Epithelial cell of esophagus (primary cell): ENCODE measurements at places on chromosomes 5 and 9.

GRCh38 chr9:29659014-29659413 is 2085.7 kb upstream of the C9orf72 start:
- no peak for DNase-seq

DNA sequence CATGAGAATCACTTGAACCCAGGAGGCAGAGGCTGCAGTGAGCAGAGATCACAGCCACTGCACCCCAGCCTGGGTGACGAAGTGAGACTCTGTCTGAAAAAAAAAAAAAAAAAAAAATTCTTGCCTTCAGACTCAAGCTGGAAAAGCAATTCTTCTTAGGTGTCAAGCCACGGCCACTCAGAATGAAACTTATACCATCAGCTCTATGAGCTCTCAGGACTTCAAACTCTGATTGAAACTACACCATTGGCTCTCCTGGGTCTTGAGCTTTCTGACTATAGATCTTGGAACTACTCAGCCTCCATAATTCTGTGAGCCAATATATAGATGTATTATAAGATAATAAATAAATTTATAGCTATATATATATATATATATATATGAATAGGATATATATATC is 12.9 kb upstream of the FGF10 start:
- DNase-seq = no peak

DNA sequence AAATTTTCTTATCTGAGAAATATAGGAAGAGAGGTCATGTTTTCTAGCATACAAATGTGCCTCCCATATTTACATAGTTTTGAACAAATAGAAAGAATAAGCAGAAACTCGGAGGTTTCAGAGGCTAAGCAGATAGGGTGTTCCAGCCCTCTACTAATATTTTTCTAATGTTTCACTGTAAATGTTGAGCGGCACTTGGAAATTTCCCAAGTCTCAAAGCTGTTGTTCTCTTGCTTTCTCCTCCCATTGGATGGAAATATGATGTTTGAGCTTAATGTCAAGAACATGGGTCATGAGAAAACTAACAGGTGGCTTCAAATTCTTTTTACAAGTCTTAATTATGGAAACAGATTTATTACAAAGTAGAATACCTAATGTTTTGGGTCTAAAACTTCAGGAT is 5.1 kb downstream of the SPINK1 start:
- DNase-seq = no peak

DNA sequence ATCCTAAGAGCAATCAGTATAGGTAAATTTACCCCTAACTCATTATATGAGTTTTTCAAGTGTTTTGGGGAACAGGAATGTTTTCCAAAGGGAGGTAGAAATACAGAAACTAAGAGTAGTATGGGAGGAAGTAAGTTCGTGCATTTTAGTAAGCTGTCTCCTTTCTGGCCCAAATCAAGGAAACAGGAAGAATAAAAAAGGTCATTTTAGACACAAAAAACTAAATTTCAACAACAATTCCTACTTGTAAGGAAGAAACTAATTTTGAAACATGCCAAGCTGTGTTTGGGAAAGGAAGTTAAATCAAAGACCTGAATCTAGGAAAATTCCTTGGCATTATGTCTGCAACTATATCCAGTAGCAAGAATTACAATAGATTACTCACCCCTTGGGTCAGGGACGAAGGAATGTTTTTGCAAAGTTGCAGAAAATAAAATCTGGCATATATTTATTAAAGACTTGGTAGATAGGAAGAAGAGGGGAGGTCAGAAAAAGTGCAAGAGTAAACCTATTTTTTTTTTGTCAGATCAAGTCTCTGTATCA is 6.5 kb upstream of the RPS6 start:
- no peak for DNase-seq

GRCh38 chr5:174418809-174419539 is 305.4 kb upstream of the MSX2 start:
- DNase-seq = no peak

- no peak for DNase-seq
These were observed 1.9 kb downstream of the PTPN3 start for GRCh38 chr9:109496218-109496617.

- DNase-seq = no peak
These were observed 95.1 kb upstream of the CCNG1 start for GRCh38 chr5:163342306-163342705.

DNA sequence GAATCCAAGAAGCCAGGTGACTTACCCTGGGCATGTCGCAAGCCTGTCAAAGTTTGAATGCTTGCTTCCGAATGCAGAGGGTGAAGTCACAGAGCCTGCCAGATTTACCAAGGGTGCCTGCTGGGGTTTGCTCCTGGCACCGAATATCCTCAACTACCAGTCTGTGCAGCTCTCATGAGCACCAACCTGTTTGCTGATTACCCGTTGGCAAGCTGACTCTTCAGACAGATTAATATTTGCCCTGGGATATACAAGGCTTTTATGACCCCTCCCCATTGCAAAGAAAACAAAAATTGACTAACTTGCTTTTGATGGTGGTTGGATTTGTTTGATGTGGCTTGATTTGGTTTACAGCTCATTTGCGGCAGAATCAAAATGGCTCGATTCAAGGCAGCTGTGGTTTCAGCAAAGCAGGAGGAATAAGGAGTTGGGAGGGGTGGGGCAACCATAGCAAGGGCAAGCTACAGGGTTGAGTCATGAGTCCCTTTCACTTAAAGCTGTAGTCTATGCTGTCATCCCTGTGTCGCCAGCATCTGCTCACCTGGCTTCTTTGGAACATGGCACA is 82.3 kb upstream of the AGXT2 start:
- peak; percentile 26 for DNase-seq

GRCh38 chr5:33662722-33663427 is 222.1 kb downstream of the TARS1 start:
- DNase-seq = no peak

DNA sequence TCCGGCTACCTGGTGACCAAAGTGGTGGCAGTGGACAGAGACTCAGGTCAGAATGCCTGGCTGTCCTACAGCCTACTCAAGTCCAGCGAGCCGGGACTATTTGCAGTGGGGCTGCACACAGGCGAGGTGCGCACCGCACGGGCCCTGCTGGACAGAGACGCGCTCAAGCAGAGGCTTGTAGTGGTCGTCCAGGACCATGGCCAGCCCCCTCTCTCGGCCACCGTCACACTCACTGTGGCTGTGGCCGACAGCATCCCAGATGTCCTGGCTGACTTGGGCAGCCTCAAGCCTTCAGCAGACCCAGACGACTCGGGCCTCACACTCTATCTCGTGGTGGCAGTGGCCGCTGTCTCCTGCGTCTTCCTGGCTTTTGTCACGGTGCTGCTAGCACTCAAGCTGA is 2.1 kb downstream of the PCDHGA4 start:
- no peak for DNase-seq

- peak; percentile 44 for DNase-seq
These were observed 15.9 kb upstream of the PFDN1 start for GRCh38 chr5:140318792-140319191.

GRCh38 chr5:52727020-52727419 is 60.7 kb upstream of the ITGA1 start:
- DNase-seq = peak; percentile 8

DNA sequence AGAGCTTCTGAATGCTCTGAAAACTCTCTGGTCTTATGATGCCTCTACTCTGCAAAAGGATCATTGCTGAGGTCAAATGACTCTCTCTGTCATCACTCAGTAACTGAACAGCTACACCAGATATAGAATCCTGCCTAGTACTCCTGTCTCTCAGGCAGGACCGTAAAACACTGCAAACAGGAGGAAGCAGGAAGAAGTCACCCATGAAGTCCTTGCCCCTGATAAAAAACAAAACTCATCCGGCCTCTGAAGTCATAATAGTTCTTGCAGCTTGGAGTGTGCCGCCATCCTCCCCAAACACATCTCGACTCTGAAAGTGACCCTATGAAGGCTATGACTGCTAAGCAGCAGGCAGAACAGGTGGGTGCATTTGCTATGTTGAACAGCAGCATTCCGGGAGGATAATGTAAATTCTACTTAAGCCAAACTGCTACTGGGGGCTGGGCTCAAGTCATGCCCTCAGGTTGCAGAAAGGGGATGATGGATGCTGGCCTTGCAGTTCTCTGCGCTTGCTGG is 81.9 kb upstream of the FAM169A start:
- DNase-seq = no peak

GRCh38 chr5:125142458-125142857 is 396.0 kb upstream of the ZNF608 start:
- DNase-seq = peak; percentile 32

GRCh38 chr5:160198841-160199409 is 30.4 kb upstream of the FABP6 start:
- DNase-seq = no peak

DNA sequence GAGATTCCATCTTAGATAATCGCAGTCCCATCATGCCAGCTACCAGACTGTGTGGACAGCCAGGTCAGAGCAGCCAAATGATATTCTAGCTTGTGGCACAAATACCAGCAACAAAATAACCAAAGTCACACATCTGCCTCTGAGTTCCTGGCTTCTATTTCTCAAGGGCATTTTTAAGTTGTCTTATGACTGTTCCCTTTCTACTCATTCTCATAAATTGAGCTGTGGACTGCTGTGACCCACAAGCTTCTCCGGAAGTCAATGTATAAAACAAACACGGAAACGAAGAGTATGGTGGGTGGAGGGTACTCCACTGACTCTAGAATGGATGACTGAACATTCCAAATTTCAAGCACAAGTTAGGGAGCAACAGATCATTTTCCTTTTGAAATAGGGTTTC is 43.9 kb downstream of the PDCD1LG2 start:
- no peak for DNase-seq

GRCh38 chr9:18046068-18046467 is 427.9 kb upstream of the ADAMTSL1 start:
- no peak for DNase-seq

DNA sequence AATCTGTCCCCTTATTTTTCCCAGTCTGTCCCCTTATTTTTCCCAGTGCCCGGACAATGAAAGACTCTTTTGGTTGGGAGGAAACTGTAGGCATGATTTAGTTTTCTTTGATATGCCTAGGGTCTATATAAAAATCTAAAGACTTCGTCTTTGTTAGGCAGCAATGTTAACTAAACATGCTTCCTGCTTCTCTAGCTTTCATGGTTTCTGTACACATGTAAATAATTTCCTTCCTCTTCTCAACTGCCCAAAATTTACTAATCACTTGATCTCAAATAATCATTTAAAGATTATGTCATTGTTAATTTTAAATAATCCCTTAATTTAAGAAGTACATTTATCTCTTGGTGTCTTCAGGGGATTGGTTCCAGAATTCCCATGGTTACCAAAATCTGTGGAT is 47.8 kb upstream of the RAPGEF6 start:
- no peak for DNase-seq

GRCh38 chr5:157993201-157993600 is 134.3 kb upstream of the CLINT1 start:
- DNase-seq = no peak

DNA sequence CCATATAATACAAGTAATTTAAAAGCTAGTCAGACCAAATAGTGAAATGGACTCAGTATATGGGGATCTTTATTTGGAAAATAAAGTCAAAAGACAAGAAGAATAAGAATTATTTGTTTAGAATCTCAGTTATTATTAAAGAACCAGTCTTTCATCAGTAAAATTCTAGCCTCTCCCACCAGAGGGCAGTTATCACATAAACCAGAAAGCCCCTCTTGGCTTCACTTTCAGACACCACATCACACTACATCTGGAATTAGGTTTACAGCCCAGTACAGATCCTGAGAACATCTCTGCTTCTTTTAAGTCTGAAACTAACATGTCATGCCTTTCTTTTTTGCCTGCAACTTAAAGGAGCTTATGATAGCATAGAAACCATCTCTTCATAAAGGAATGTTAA is 12.2 kb upstream of the HSPB3 start:
- peak; percentile 14 for DNase-seq

- DNase-seq = no peak
These were observed 271.3 kb downstream of the KIAA0825 start for GRCh38 chr5:94347130-94347529.

DNA sequence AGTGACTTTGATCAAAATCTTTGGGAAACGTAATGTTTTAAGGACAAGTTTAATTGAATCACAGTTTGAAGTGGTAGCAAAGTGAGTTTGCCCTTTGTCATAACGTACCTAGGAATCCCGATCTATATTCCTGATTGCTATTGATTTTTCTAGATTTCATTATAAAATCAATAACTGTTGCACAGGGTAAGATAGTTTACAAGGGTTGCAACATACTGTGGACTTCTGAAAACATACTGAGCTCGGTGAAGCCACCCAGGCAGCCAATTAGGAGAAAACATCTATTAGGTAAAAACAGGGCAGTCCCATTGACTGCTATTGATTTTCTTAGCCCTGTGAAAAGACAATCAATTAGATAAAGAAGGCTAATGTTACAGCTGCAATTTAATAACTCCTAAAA is 659.9 kb downstream of the ISL1 start:
- DNase-seq = no peak

DNA sequence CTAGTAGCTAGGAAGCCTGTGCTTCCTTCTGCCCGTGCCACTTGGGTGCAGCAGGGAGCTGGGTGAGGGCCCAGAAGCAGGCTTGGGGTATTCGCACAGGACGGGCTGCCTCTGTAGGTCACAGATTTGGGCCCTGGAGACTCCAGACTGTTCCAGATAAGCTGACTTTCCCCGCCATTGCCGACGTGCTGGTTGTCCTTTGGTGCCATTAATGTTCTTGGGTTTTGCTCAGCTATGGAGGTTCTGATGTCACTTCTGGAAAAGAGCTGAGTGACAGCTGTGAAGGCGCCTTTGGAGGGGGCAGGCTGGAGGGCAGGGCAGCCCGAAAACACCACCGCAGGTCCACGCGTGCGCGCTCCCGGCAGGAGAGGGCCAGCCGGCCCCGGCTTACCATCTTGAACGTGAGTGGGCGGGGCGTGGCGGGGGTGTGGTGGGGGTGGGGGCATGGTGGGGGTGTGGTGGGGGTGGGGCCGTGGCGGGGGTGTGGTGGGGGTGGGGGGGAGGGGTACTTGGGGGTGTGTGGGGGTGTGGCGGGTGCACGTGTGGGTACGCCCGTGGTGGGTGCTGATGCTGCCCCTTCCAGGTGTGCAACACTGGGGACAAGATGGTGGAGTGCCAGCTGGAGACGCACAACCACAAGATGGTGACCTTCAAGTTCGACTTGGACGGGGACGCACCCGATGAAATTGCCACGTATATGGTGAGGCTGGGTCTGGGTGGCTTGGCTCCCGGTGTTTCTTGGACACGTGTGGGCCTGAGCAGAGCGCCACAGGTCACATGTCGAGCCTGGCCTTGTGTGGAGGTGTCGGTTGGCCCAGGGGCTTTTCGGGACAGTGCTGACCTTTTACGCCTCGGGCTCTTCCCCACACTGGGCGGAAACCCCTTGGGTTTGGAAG is 79.6 kb downstream of the WNK2 start:
- no peak for DNase-seq

DNA sequence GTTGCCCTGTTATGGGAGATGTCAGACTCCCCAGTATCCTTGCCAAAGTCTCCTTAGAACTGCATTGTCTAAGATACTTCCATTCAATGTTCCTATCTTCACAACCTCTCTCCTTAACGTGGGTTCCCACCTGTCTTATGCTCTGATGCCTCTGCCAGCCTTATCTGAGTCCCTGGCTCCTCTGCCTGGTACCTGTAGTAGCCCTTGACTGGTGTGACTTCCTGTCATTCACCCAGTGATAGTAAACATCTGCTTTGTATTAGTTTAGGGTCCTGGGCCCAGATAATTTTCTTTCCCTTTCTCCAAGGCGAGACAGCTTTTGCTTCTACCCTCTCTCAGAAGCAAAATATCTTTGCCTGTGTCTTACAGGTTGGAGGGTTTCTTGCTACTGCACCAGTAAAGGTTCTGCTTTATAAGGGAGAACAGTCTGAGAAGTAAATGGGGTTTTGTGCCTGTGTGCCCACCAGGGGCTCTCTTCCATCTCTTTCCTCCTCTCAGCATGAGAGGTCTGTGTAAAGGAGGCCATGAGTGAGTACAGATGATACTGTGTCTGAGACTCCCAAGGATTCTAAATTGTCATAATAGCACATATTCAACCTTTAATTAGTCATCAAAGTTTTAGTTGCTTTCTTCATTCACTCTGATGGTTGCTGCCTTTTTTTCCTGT is 220.8 kb downstream of the PRR16 start:
- DNase-seq = no peak
